ENCODE measurements at places on chromosomes 16 and 17.
A peak's percentile ranks its signal among the peaks of the same experiment; 100 is the strongest.

- DNase-seq: no peak
These were observed 40.5 kb downstream of the PSME3IP1 start for GRCh38 chr16:57145046-57146021.

DNA sequence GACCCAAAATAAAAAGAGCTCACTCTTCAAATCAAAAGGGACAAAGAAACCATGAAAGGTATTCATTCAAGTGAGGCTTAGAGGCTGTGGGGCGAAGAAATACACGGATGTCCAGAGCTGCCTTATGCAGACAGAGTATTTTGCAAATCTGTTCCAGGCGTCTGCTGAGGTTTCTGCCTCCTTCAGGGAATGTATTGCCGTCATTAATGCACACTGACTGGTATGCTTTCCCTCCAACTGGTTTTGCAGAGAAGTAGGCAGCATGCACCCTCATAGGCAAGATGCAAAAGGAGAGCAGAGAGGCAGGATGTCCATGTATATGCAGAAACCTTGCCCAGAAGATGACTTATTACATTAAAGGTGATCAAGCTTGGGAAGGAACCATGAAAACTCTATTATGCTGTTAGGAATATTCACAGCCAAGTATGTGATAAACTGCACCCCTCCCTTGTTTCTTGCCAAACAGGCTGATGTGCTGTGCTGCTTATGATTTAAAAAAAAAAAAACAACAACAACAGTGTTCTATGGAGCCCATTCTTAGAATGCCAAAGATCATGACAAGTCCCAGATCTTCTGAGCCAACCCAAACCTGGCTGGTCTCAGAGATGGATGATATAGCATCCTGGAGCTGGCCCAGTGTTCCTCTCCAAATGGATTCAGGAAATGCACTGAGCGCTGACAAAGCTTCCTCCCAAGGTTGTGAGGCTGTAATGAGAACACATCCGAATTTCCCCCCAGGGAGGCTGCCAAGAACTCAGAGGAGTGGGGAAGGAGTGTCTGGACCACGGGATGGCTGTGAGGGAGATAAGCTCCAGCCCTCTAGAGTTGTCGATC is 77.6 kb upstream of the HLF start:
- no peak for DNase-seq

DNA sequence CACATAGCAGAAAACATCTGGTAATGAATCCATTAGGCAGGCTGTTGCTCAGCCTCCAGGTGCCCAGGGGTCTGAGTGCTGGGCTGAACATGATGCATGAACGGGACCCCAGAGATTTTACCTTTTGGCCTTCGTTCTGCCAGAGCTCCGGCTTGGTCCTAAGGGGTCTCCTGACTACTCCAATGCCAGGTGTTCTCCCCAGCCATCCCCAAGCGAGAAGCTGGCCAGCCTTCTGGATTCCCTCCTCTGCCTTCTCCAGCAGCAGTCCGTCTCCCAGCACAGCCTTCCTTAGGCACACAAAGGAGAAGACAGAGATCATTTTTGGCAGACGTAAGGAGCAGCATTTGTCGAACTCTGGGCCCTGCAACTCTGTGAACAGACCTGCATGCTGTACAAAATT is 109.4 kb downstream of the RBFOX1 start:
- peak; percentile 89 for DNase-seq

DNA sequence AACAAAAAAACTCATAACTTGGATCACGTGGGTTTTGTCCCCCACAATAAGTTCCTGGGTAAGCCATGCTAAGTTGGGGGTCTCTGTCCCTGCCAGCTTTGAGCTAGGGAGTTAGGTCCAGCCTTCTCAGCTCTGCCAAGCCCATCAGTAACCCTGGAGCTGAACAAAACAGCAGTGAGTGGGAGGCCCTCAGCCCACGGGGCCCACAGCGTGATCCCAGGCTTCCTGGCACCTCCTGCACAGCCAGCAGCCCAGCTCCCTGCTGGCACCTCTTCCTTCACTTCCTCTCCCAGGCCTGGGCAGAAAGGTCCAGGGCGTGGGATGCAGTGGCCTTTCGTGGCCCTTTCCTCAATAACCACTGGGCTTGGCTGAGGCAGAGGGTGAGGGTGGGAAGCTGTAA is 35.5 kb upstream of the CDC42EP4 start:
- DNase-seq: no peak

GRCh38 chr16:50659806-50660205 is 21.3 kb downstream of the SNX20 start:
- no peak for DNase-seq

GRCh38 chr17:70752966-70753467 is 583.7 kb downstream of the KCNJ2 start:
- DNase-seq: no peak

- DNase-seq: peak; percentile 70
These were observed 116.0 kb upstream of the GOT2 start for GRCh38 chr16:58850019-58850677.

DNA sequence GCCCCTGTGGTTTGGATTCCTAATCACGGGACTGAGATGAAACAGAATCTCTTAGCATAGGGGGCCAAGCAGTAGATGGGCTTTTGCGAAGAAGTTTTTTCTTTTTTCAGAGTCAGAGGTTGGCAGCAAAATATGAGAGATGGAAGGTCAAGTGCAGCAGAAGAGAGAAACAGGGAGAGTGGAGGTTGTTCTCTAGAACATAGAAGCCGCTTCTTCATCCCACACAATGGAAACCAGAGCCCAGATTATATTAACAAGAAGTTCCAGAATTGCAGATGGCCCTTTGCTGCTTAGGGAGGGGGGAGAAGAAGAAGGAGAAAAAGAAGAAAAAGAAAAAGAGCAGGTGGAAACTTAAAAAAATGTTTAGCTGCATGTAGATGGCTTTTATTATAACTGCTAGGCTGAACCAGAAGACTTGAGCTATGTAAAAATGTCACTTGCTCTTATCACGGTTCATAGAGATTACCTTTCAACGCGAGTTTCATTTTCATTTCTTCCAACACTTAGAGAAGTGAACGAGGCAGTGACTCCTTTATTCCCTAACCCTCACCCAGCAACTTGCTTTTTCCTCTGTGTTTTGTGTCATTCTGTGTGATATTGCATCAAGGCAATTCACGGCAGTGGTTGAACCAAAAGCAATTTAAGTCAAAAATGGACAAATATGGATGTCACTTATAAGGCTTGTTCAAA is 737.5 kb downstream of the WWOX start:
- no peak for DNase-seq

- DNase-seq: no peak
These were observed 4.4 kb downstream of the LDHD start for GRCh38 chr16:75111961-75112733.

DNA sequence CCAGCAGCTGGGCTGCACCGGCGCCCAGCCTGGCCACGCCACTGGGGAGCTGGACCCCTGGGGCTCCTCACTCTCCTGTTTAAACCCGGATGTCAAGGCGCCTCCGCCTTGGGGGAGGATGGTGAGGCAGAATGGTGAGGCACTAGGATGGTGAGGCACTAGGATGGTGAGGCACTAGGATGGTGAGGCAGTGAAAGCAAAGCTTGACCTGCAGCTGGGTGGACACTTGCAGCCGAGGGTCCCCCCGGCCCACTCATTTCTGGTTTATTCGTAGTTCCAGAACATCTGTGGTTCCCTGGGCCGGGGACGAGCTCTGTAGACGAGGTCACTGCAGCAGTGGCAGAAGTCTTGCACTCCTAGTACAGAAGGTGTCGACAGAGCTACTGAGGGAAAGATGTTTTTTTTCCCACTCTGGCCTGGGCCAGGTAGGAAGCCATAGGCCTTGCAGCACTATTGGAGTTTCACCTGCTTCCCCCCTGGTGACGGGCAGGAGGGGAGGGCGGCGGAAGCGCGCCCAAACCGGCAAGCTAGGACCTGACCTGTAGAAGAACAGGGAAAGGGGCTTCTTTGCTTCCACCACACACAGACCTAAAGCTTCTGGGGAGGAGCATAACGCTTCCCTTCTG is 1.1 kb upstream of the HNF1B start:
- DNase-seq: no peak

- DNase-seq: no peak
These were observed 22.0 kb upstream of the CCL1 start for GRCh38 chr17:34384822-34385605.

GRCh38 chr17:29010586-29010985 is 4.8 kb upstream of the SEZ6 start:
- no peak for DNase-seq

DNA sequence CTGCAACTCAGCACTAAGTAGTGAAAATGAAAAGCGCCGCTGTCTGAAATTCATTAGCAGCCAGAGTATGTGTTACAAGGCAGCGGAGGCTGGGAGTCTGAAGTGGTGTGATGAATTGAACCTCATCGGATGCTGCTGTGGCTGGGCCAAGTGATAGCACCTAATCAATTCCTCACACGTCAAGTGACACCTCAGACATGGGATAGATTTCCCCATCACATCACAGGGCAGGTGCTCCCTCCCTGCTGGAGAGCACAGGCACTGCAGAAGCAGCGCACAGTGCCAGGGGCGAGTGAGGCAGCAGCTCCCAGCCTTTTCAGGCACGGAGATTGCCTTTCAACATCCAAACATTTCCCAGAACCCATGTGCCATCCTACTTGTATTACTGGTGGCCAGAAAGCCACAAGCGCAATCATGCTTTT is 32.2 kb downstream of the DRC3 start:
- DNase-seq: no peak

- DNase-seq: no peak
These were observed 36.2 kb downstream of the STH start for GRCh38 chr17:46035112-46035818.

- no peak for DNase-seq
These were observed 6.0 kb downstream of the NAGPA start for GRCh38 chr16:5027575-5028235.

DNA sequence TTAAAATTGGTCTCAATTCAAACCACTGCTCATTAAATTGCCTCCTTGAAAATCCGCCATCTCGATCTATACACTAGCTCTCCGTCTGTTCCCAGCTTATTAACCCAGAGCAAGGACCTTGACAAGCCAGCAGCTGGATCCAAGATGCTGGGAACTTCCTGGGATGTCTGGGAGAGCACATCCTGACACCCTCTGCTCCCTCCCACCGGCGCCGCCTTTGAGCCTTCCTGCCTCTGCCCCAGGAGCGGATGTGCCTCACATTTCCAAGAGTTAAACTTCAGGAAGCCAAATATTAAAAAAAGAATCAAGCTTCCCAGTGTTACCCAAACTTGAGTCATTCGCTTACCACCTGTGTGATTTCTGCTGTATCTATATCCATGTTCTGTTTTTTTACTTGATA is 107.9 kb downstream of the HAPSTR1 start:
- no peak for DNase-seq

DNA sequence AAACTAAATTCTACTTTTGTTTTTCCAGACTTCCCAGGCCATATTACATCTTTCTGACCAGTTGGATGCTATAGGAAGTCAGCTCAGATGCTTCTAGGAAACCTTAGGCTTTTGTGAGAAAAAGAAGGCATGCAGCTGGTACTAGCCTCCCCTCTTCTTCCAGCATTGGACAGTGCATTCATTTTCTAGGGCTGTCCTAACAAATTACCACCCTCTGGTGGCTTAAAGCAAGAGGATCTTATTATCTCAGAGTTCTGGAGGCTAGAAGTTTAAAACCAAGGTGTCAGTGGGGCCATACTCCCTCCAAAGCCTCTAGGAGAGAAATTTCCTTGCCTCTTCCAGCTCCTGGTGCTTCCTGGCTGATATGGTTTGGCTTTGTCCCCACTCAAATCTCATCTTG is 467.8 kb downstream of the SLC39A11 start:
- DNase-seq: no peak

- DNase-seq: no peak
These were observed 14.6 kb downstream of the DNASE1 start for GRCh38 chr16:3669082-3669481.

- no peak for DNase-seq
These were observed 536.5 kb upstream of the CDH11 start for GRCh38 chr16:65658349-65658748.

DNA sequence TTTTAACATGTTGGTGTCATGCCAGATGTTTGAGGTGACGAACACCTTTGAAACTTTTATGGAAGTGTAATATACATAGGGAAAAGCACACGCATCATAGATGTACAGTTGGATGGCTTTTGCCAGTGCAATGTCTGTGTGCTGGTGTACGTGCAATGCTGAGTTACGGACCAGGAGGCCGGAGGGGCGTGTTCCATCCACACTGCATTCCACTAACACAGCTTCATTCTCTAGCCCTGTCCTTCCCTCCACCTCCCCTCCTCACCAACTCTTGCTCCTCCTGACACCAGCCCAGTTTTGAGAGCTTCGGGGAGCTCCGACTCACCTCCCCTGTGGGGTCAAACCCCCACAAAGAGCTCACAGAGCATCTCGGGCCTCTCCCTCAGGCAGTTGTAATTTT is 358.8 kb downstream of the C16orf95 start:
- DNase-seq: no peak

GRCh38 chr17:68429881-68430280 is 27.4 kb downstream of the WIPI1 start:
- DNase-seq: no peak

DNA sequence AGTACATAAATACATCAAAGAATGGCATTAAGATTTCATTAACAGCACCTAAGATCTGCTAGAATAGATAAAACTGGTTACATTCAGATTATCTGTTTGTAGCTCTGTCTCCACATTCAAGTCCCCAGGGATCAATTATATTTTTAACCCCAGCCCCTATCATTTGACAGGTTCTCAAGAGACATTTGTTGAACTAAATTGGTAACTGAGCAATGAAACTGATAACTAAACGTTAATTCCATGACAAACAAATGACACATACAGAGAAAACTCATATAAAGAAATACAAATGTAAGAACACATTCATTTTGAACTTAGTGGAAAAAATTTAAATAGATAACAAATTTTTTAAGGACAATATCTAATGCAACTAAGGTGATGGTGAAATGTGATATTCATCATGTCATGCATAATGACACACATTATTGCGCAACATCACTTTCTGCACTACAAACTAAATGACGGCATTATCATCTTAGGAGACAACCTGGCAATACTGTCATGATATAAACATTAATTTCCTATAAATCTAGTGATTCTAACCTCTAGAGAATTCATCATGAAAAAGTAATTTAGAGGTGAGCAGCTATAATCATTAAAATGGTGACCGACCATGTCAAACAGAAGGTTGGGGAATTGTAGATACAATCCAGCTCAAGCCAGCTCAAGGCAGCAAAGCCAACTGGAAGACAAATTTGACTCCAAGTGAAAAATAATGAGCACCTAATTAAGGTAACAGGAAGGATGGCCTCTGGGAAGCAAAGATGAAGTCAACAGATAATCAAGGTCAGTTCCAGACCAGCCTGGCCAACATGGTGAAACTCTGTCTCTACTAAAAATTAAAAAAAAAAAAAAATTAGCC is 9.5 kb downstream of the ARHGAP17 start:
- no peak for DNase-seq

- no peak for DNase-seq
These were observed 18.9 kb downstream of the KCNJ18 start for GRCh38 chr17:21711182-21711581.

GRCh38 chr17:78890498-78890897 is 12.5 kb downstream of the CEP295NL start:
- DNase-seq: no peak

DNA sequence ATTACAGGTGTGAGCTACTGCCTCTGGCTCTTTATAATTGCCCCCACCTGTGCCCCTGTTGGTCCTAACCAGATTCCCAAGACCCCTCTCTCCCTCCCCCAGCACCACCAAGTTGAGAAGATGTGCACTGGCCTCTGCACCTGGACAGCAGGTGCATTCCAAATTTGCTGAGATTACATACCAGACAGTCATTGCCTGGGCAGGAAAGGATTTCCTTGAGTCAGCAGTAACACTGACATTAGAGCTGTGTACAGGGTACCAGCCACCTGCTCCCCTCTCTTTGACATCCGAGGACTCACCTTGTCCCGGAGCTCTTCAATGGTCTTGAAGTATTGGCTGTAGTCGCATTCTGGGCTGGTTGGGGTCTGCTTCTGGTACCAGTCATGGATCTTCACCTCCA is 659 bp downstream of the KRT15 start:
- no peak for DNase-seq
